ENCODE measurements at places on chromosomes 2 and 18.

- no peak for DNase-seq
Observed at GRCh38 chr2:177147093-177147694, 65.4 kb upstream of the HNRNPA3 start.

GRCh38 chr2:215973954-215974699, 39.2 kb downstream of the MREG start:
- no peak for DNase-seq

GRCh38 chr2:127479219-127479825, 47.0 kb downstream of the IWS1 start:
- no peak for DNase-seq

- DNase-seq = no peak
Observed at GRCh38 chr18:13099113-13099512, 108.0 kb downstream of the CEP192 start.

DNA sequence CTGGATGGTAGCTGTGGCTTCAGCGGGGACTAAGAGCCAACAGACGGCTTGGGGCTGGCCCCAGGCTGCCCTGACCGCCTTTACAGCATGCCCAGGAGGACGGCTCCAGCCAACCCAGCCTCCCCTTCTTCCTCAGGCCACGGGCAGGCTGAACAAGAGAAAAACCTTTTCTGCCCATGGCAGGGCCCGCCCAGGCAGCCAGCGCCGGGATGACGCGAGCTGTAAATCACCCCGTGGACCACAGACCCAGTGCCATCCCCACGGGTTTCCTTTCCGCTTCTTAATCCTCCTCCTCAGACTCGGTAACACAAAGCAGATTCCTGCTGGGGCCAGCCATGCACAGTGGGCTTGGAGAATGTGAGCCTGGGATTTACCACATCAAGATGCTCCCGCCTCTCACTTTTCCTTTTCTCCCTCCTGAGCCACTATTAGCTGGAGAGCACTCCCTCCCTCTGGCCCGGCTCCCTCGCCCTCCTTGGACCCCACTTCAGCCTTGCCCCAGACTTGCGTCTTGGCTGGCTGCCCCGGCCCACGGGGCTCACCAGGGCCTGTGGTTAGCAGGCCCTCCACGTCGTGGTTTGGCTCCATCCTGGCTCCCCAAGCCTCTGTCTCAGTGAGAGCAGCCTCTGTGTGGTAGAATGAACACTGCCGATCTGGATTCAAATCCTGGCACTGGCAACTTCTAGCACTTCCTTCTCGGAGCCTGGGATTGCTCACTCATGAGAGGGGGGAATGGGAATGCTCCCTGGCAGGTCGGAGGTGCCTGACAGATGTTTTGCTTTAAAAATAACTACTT, 31.4 kb downstream of the ATOH8 start:
- no peak for DNase-seq

GRCh38 chr2:96964221-96964905, 22.0 kb downstream of the FAM178B start:
- DNase-seq = no peak

- no peak for DNase-seq
Observed at GRCh38 chr18:9281780-9282179, 52.8 kb upstream of the TWSG1 start.

- DNase-seq = no peak
Observed at GRCh38 chr2:100107906-100108647, 34.3 kb downstream of the AFF3 start.

GRCh38 chr2:70895249-70895648, 40.5 kb upstream of the ATP6V1B1 start:
- no peak for DNase-seq

- no peak for DNase-seq
Observed at GRCh38 chr2:25405611-25406295, 64.0 kb upstream of the DNMT3A start.

- no peak for DNase-seq
Observed at GRCh38 chr18:76720683-76721082, 101.7 kb upstream of the ZNF236 start.

- no peak for DNase-seq
Observed at GRCh38 chr2:18123577-18123976, 245.1 kb downstream of the KCNS3 start.

GRCh38 chr18:2407961-2408360, 163.3 kb downstream of the METTL4 start:
- DNase-seq = no peak

DNA sequence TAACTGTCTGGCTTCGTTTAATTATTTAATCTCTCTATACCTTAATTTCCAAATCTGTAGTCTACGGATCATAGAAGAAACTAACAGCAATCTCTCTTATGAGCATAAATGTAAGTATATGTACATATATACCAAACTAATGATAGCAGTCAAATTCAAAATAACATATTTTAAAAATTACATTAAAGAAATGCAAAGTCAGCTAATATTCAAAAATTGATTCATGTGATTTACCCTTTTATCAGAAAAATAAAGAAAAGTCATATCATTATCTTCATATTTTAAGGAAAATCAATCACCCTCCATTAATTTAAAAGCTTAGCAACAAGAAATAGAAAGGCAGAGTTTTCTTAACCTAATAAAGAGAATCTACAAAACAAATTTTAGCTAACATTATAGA, 575.9 kb downstream of the IRS1 start:
- DNase-seq = no peak

- DNase-seq = no peak
Observed at GRCh38 chr18:45540125-45540524, 75.2 kb upstream of the SLC14A2 start.

DNA sequence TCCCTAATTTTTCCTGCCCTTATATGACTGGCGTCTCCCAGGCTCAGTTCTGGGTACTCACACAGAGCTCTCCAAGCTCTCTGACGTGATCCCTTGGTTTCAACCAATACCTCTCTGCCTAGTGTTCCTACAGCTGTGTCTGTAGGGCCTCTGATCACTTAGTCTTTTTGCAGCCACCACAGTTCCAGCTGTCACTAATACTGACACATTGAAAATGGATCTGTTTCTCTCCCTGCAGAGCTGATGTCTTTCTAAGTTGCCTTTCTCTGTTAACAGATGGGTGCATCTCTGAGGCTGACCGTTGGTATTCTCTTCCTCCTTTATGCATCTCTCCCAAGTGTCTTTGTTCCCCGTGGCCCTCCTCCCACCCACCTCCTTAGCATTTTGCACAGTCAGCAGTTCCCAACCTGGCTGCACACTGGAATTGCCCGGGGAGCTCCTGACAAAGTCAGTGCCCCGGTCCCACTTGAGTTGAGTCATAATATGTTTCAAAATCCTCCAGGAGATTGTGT, 62.5 kb downstream of the CERS6 start:
- DNase-seq = no peak

- DNase-seq = no peak
Observed at GRCh38 chr18:10420561-10421352, 33.7 kb upstream of the APCDD1 start.

DNA sequence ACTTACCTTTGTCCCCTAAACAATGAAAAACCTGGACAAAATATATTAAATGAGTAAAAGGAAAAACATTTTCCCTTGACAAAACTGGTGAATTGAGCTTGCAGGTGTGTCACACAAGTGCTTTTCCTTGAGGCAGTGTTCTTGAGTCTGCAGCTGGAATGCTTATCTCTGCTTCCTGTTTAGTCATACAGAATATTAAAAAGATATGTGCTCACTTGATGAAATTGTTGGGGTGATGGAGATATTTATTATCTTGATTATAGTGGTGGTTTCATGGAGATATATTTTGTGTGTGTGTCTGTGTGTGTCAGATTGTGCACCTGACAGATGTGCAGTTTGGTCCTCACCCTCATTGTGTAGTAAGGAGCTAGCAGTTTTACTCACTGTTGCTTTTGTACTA, 3.3 kb downstream of the TAF1B start:
- DNase-seq = no peak

- DNase-seq = no peak
Observed at GRCh38 chr2:108988796-108989713, at the start of gene EDAR. Gene EDAR, minus strand, starts transcription at chr2:108989220. Its CDS starts 58,206 bp downstream, at chr2:108931014.

DNA sequence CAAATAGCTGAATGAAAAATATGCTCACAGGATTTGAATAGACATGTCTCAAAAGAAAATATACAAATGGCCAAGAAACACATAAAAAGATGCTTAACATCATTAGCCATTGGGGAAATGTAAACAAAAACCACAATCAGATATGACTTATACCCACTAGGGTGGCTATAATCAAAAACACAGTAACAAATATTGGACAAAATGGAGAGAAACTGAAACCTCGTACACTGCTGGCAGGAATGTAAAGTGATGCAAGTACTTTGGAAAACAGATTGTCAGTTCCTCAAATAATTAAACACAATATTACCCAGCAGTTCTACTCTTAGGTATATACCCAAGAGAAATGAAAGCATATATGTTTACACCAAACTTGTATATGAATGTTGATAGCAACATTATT, 213.0 kb downstream of the PHLPP1 start:
- no peak for DNase-seq

- DNase-seq = no peak
Observed at GRCh38 chr2:28521663-28522062, 25.8 kb downstream of the PLB1 start.

GRCh38 chr2:88807237-88807962, 115.9 kb downstream of the RPIA start:
- no peak for DNase-seq

- no peak for DNase-seq
Observed at GRCh38 chr2:119282996-119283511, 59.4 kb downstream of the STEAP3 start.

- no peak for DNase-seq
Observed at GRCh38 chr2:111667542-111668273, 216.3 kb downstream of the ANAPC1 start.

DNA sequence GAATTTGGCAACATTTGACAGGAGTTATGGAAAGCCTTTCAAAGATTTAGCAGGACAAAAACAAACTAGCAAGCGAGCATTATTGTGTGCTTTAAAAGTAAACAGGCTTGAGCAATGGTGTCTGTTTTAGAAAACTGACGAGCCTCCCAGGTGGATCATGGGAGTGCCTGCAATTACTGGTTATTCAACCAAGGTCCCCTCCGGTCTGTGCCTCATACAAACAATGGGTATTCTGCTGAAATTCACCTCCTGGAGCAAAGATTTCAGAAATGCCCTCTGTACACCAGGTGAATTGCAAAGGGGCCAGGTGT, 22.4 kb downstream of the RTP5 start:
- no peak for DNase-seq

DNA sequence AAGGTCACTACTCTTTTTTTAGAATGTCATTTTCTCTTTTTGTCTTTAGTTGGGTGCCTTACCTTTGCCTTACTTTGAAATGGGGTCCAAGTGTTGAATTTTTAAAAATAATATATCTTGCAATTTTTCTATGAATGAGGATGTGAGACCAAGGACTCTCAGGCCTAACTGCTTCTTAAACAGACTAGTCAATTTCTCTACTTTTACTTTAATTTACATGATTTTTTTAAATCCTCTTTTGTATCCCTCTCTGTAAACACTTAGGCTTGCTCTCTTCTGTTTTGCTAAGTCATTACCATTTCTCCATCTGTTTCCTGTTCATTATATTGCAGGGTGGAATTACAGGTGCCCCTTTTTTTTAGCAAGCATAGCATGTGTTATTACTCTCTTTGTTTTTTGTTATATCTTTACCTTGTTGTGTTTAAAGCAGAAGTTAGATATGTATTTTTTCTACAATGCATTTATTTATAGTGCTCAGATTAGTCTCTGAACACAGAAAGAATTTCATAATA, 261.8 kb downstream of the SPAG16 start:
- DNase-seq = no peak

GRCh38 chr2:202084265-202084664, 11.2 kb downstream of the KIAA2012 start:
- no peak for DNase-seq

DNA sequence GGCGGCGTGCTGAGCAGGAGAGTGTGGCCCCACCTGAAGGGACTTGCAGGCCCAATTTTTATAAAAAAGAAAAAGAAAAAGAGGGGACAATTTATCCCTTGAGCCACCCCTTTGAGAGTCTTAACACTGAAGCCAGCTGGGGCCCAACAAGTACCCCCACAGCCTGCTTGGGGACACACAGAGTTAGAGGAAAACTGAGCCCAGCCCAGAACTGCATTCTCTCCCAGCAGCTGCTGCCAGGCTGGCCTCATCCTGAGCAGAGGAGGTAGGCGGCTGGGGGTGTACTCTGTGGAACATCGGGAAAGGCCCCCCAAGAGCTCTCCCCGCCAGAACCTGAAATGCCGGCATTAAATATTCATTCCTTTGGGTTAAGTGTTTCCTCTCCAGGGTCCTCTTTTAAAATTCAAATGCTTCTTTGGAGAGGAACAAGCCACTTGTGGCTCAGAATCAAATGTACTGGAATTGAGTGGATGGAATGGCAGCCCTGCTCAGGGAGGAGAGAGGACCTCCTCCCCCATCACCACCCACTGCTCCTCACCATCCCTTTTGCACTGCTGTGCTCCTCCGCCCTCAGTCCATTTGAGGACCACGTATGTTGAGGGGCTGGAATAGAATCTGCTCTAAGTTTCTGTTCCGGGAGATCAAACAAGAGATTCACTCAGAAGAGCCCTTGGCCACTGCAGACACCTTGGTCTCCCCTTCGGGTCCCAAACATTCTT, 45.6 kb downstream of the C1QL2 start:
- no peak for DNase-seq

- DNase-seq = no peak
Observed at GRCh38 chr2:139055202-139055601, 275.0 kb upstream of the NXPH2 start.

- no peak for DNase-seq
Observed at GRCh38 chr2:207762146-207762545, 7.6 kb downstream of the FZD5 start.

GRCh38 chr2:128445523-128445900, 126.8 kb upstream of the HS6ST1 start:
- DNase-seq = no peak

- DNase-seq = no peak
Observed at GRCh38 chr2:47288864-47289263, 114.1 kb upstream of the MSH2 start.

DNA sequence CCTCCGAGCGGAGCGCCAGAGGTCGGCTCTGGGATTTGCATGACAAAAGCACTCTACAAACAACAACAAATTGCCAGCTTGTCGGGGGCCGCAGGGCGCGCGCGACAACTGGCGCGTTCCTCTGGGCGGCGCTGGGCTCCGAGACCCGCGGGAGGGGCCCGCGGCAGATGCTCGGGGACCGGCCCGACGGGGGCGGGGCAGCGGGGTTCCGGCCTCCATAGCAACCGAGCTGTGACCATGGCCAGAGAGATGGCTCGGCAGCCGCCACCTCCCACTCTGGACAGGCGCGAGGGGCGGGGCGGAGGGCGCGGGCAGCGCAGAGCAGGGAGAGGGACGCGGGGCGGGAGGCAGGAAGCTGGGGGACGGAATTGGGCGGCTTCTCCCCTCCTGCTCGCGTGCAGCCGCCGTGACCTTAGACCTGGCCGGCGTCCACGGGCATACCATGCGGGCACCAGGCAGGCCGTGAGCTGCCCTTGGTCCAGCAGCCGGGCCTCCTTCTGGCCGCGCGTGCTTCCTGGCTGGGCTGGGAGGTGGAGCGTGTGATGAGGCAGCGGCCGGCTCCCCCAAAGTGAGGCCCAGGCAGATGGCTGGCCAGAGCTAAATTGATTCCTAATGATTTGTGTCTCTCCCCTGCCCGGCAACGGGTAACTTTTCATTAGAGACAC, 171.5 kb downstream of the CELF4 start:
- DNase-seq = no peak

Data from stimulated activated CD8-positive, alpha-beta memory T cell treated with anti-CD3 and anti-CD28 coated beads, Interleukin-7, amount 100 ng/mL, for 1 hour (primary cell).